Activated CD4-positive, alpha-beta T cell treated with anti-CD3 and anti-CD28 coated beads, Interleukin-2, amount 50 U/mL, for 4 hours (primary cell): ENCODE measurements at places on chromosomes 1 and 21.

DNA sequence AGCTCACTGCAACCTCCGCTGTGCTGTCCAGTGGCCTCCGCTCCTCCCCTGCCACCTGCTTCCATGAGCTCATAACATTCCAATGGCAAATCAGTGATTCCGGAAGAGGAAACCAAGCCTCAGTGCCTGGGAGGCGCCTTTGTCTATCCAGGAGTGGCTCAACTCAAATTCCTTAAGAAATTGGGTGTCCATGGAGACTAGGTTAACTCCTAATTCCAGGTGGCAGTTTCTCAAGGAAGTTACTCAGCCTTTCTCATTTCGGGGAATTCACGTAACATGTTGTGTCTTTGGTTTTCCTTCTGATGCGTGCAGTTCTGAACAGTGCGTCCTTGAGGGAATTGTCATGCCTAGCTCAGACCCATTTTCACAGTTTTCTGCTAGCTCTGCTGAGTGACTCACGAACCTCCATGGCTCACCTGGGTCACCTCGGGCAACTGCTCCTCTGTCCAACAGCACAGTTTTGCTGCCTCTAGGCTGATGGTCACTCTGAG is 89.9 kb upstream of the DSCAM start:
- DNase-seq, result no peak

DNA sequence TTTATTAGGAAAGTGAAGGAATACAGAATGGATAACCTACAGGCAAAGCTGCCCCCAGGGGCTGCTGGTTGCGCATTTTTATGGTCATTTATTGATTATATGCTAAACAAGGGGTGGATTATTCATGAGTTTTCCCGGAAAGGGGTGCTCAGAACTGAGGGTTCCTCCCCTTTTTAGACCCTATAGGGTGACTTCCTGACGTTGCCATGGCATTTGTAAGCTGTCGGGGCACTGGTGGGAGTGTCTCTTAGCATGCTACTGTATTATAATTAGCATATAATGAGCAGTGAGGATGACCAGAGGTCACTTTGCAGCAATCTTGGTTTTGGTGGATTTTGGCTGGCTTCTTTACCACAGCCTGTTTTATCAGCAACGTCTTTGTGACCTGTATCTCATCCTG is 5.9 kb upstream of the ASAP3 start:
- DNase-seq, result no peak

DNA sequence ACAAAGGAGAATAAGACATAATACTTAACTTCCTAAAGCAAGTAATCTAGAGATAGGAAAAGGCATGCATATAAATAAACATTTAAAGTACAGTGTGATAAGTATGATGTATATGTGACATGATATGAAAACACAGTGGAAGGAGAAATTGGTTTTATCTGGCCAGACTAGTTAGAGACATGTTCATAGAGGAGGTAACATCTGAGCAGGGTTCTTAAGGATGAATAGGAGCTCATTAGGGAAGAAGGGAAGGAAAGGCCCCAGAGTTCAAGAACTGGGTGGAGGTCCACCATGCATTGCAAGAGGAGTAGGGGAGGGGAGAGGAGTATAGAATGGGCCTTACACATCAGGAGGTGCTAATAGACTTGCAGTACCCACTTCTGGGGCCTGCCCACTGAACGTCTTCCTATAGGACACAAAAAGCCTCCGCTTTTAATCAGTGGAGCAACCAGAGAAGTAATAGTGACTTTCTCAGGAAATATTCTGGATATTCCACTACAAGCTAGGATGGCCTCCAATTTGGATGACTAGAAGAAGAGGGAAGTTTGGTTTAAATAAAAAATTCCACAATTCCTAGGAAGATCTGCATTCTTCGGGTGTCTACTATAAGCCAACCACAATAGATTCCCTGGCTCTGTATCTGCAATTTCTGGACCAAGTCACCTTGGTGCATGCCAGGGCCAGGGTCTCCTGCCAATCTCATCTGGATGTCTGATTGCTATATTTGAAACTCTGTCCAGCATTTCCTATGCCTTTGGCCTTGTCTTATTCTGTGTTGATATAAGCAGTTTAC is 41.9 kb downstream of the NGF start:
- no peak for DNase-seq

DNA sequence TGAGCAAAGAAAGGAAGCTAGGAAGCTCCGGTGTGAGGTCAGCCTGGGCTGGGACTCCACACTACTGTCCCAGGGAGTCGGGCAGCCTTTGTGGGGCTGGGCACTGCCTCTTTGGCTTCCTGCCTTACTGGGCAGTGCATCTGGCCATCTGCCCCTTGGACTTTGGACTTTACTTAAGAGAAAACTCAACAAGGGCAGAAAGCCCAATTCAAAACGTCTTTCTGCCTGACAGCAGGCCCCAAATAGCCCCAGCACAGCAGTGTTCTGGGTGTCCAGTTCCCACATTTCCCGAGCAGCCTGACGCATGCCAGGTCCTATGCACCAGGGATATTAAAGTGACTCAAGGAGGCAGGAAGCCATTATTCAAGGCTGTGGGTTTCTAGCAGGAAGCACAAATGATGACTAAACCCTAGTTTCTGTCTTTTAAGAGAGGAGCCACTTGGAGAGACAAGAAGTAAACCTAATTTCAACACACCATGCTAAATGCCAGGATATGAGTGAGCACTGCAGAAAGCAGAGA is 37.9 kb upstream of the EDEM3 start:
- DNase-seq, result no peak

- no peak for DNase-seq
Observed at GRCh38 chr1:239426821-239427475, 40.6 kb downstream of the CHRM3 start.

GRCh38 chr1:5405263-5405662 is 587.0 kb downstream of the NPHP4 start:
- no peak for DNase-seq

DNA sequence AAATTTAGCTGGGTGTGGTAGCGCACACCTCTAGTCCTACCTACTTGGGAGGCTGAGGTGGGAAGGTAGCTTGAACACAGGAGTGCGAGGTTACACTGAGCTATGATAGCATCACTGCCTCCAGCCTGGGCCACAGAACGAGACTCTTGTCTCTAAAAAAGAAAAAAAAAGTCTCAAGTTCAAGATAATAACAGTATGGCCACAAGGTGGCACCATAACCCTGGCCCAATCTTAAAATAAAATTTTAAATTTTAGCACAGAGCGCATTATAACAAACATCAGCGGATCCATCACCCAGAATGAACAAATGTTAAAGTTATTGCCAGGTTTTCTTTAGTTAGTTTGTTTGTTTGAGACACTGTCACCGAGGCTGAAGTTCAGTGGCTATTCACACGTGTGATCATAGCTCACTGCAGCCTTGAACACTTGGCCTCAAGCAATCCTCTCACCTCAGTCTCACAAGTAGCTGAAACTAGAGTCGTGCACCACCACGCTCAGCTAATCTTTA is 2.9 kb upstream of the HTR6 start:
- DNase-seq, result peak; percentile 48

DNA sequence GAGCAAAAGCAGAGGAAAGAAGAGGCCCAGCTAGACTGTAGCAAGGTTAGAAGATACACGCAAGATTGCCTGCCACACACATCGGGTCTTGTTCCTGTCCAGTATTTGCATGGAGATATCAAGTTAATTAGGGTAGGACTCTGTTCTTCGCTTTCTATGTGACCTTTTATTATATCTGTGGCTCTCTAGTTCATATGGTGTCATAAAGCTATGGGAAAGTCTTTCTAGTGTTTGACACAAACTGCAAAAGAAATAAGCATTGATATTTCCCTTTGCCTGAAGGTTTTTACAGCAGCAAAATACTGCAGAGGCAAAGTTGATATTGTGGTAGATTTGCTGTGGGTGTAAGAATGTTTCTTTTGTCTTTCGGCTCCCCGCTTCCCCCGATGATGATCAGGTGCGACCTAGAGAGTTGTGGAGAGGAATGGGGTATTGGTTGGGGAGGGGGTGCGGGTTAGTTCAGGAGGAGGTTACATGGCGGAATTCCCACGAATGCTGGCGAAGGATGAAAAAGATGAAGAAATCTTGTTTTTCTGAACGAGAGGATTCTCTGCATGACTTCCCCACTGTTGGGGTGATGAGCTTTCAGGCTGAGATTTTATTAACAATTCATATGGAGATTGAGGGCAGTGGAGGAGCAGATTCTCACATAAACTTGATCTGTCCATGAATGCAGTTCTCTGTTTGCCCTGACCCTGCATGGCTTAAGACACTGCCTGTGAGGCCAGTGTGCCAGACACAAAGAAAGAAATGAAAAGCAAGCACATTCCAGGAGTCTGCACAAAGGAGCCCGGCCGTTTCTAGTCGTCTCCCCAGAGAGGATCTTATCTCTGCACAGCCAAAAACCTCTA is 550.2 kb downstream of the USP25 start:
- DNase-seq, result no peak

GRCh38 chr1:97281962-97282361 is 560.4 kb downstream of the PTBP2 start:
- DNase-seq, result no peak

GRCh38 chr1:61441723-61442262 is 283.1 kb downstream of the TM2D1 start:
- no peak for DNase-seq

GRCh38 chr1:225921734-225922709 is 2.0 kb downstream of the PYCR2 start:
- no peak for DNase-seq
